ENCODE measurements at places on chromosomes 7 and 10.

- DNase-seq, result no peak
Measured at GRCh38 chr7:2386964-2387669, 16.3 kb upstream of the CHST12 start.

DNA sequence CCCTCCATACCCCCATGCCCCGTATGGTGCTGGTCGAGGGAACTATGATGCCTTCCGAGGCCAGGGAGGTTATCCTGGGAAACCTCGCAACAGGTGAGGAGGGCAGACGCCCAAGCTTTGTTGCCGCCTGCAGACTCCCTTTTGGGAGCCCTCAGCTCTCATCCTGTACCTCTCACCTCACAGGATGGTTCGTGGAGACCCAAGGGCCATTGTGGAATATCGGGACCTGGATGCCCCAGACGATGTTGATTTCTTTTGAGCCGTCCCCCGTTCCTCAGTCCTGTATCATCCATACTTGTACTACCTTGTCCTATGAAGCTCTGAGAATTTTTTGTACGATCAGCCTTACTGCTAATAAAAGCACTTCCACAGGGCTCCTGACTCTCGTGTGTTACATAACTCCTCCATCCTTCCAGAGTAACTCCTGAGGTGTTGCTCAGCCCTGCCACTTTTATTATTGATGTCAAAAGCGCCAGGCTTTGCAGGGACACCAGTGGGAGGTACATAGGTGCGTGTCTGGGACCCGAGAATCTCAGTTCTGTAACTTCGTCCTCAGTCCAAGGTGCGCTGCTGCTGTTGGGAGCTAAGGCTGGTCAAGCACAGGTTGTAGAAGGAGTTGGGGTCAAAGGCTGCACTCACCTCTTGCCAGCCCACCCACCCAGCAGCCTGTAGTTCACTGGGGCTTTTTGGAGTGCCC lies 1.1 kb downstream of the UFSP1 start:
- peak; percentile 27 for DNase-seq

GRCh38 chr7:2247141-2247995 lies 5.3 kb downstream of the NUDT1 start:
- peak; percentile 38 for DNase-seq

GRCh38 chr7:127803626-127804025 lies 151.6 kb downstream of the SND1 start:
- no peak for DNase-seq

- DNase-seq, result no peak
Measured at GRCh38 chr10:102761981-102762380, 18.2 kb downstream of the WBP1L start.

GRCh38 chr7:100803398-100804161 lies 23.7 kb downstream of the EPHB4 start:
- peak; percentile 54 for DNase-seq

DNA sequence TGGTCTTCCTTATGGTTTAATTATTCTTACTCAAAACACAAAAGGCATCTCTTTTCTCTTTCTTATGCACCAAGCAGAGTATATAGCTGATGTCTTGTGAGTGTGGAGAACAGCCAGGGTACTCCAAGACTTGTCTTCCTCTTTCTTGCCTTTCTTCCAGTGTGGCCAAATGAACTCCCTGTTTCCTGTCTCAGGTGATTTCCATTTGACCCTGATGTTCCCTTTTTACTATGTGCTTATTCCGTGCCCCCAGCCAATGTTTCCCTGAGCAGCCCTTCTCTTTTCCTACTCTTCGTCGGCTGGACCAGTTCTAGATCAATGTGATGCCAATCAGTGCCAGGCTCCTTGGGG lies 12.6 kb downstream of the OR9A4 start:
- DNase-seq, result no peak

DNA sequence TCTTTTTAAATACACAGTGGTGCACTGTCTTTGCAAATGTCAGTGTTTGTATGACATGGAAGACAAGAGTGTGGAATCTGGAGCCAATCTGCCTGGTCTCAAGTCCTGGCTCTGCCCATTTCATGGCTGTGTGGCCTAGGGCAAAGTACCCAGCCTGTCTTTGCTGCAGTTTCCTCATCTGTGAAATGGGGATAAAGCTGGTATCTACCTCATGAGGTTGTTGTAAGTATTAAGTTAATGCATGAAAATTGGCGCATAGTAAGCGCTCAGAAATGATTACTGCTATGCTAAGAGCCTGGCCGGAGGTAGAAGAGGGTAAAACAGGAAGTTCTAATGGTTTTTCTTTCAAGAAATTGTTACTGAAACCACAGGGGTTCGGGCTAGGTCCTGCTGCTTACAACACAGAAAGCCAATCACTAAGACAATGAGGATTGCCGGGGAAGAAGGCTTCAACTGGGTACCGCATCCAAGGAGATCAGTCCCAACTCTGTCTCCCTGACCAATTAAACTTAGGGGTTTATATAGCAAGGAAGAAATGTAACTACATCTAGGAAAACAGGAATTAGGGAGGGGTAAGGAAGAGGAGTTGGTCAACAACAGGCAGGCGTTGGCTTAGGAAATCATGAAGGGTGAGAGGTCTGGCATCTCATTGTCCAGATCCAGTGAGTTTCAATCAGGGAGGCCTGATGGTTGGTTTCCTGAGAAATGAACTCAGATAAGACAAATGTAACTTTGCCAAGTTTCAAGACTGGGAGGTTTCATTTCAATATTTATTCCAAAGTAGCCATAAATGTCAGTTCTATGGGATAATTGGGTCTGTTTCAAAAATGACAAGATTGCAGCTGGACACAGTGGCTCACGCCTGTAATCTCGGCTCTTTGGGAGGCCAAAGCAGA lies 57.0 kb downstream of the CHST3 start:
- no peak for DNase-seq
